ENCODE measurements at places on chromosomes 11 and 22.

DNA sequence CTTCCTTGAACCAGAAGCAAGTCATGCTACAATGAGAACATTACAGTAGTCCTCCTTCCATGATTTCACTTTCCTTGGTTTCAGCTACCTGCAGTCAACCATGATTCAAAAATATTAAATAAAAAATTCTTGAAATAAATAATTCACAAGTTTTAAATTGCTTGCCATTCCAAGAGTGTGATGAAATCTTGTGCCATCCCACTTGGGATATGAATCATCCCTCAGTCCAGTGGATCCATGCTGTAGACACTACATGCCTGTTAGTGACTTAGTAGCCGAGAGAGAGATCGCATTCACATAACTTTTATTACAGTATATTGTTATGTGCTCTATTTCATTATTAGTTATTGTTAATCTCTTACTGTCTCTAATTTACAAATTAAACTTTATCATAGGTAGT is 6.0 kb downstream of the HOATZ start:
- no peak for DNase-seq

- DNase-seq = no peak
These were observed 33.5 kb upstream of the GAL start for GRCh38 chr11:68650801-68651200.

DNA sequence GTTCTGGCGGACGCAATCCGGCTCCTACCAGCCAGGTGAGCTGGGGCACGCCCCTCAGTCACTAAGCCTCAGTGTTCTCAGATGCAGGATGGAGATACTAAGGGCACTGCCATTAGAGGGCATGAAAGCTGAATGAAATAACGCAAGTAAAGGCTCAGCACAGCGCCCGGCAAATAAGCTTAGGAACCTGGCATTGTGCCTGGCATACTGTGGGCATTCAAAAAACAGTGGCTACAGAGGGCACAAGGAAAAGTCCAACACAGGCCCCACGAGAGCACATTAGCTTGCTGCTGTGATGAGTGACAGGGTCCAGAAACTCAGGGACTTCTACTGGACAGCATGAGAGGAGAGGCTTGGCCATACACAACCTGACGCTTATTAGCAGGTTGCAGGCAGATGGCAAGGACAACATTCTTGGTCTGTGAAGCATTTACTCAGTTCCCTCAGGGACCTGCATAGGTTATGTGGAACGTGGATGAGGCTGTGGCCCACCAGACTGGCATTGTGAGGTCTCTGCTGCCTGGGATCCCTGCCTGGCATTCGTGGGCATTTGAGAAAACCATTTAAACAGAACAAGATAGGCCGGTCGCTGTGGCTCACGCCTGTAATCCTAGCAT is 12.2 kb downstream of the TXN2 start:
- DNase-seq = no peak

GRCh38 chr11:17185938-17186337 is 21.8 kb downstream of the PIK3C2A start:
- DNase-seq = no peak

DNA sequence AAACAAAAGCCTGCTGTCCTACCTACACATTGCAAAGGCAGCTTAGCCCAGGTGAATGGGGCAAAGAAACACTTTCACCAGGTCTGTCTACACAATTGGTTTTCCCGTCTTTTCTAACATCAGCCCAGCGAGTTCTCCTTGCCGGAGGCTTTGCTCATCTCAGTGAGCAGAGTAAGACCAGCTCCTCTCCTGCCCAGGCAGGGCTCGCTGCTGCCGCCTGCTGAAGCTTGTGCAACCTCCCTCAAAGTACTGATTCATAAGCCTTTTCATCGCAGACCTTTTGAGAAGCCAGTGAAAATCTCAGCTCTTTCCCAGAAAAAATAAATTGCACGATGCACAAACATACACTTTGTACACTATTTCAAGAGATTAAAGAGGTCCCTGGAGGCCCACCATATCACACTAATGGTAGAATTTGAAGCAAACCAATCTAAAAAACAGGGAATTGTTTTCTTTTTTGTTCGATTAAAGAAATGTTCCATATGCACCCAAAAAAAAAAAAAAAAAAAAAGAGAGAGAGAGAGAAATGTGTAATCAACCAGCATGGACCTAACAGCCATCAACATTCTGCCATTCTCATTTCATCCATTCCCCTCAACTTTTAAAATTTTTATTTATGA is 328.1 kb upstream of the MPPED2 start:
- no peak for DNase-seq
